NCI-H748 treated with DMSO at 0.1 percent for 48 hours (cell line): ENCODE measurements at places on chromosomes 1 and 21.

- no peak for DNase-seq
Observed at GRCh38 chr1:86470859-86471258, 2.1 kb downstream of the CLCA1 start.

DNA sequence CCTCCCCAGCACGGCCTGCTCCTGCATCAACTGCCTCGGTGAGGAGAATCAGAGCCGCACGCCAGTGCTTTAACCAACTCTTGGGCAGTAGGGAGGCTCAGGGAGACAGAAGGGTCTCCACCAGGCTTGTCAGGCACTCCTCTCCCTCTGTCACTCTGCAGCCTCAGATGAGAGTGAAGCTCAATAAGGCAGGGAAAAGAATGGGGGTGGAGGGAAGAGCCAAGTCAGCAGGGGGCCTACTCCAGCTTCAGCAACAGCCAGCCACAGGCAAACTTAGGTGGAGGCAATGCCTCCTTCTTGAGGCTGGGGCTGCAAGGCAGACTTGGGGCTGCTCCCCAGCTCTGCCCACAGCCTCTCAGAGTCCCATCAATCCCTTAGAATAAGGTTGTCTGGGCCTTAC lies 51.8 kb upstream of the A3GALT2 start:
- no peak for DNase-seq

- no peak for DNase-seq
Observed at GRCh38 chr1:168772428-168773060, 43.5 kb upstream of the DPT start.

- DNase-seq: no peak
Observed at GRCh38 chr1:220389634-220390033, 117.4 kb upstream of the RAB3GAP2 start.

- peak; percentile 58 for DNase-seq
Observed at GRCh38 chr1:149917571-149918144, at the start of gene SV2A. TSS of gene SV2A (minus strand) at chr1:149917844. CDS start at chr1:149913840, 4,004 bp downstream.

GRCh38 chr1:226862890-226863289 lies 7.5 kb upstream of the PSEN2 start:
- DNase-seq: no peak

GRCh38 chr1:47257224-47257623 lies 25.2 kb upstream of the TAL1 start:
- no peak for DNase-seq

DNA sequence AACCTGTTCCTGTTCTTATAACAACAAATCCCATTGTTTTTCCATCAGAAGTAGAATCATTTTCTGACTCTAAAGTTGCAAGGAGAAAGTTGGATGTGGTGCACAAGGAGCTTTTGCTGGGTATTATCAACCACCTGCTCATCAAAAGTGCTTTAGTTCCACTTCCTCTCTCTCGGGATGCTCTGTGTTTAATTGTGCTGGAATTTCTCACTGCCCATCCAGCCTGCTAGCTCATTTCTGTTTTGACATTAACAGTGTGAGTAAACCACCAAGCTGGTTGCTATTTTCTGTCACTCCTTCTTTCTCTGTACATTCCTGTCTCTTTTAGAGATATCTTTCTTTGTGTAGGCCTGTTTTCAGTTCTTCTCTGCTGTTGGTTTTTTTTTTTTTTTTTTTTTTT lies 6.0 kb downstream of the KDM4A start:
- no peak for DNase-seq

GRCh38 chr1:7265771-7266371 lies 480.6 kb downstream of the CAMTA1 start:
- DNase-seq: no peak

- no peak for DNase-seq
Observed at GRCh38 chr1:5744341-5744740, 247.9 kb downstream of the NPHP4 start.

DNA sequence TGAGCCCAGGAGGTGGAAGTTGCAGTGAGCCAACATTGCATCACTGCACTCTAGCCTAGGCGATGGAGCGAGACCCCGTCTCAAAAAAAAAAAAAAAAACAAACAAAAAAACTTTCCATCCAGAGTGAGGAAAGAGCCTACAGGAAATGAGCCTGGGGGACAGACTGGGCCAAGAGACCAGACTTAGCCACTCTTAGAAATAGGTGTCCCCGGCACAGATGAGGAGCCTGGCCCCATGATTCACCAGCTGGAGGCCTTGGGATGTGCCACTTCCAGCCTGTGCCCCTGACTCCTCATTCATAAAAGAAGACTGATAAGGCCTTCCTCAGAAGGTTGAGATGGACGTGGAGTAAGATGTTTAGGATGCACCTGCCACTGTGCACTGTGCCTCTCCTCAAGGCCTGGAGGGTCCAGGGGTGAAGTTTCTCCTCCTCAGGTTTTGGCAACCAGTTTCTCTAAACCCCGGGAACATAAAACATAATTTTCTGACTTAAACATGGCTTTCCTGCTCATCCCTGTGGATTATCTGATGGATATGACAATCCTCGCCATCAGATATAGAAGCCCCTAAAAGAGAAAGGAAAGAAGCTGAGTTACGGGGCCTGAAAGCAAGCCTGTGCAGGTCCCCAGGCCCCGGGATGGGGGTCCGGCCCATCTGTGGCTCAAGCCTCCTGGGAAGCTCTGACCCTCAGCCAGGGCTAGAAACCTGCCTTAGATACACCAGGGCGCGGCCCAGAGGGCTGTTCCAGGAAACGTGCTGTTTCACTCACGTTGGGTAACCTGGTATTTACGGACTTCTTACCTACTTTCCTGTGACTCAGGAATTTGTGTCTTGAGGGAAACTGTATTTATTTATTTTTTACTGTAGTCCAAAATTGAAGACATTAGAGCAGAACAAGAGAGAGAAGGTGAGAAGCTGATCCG lies 26.0 kb downstream of the MX1 start:
- no peak for DNase-seq

DNA sequence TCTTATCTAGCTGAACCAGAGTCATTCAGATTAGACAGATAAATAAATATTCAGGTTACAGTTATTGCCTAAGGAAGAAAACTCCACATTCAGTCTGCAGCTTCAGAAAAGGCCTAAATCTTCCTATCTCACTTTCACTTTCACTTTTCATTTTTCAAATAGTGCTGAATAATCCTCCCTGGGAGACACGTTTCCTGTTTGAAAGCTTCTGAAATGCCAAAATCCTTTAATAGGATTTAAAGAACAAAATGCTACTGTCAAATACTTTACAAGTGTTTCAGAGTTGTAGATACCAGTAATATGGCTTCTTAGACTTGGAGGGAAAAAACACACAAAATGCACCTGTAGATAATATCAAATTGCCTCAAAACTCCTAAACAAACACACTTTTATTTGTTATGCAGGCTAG lies 3.9 kb downstream of the PSMB2 start:
- DNase-seq: no peak

- DNase-seq: no peak
Observed at GRCh38 chr1:232676307-232676706, 46.4 kb upstream of the SIPA1L2 start.

GRCh38 chr1:43901196-43901961 lies 32.2 kb upstream of the ARTN start:
- DNase-seq: no peak

GRCh38 chr1:203216274-203217138 lies 13.0 kb downstream of the CHIT1 start:
- DNase-seq: peak; percentile 35

GRCh38 chr1:229316166-229316565 lies 26.7 kb downstream of the CCSAP start:
- DNase-seq: no peak

- DNase-seq: no peak
Observed at GRCh38 chr1:90386899-90387720, 330.0 kb downstream of the BARHL2 start.

DNA sequence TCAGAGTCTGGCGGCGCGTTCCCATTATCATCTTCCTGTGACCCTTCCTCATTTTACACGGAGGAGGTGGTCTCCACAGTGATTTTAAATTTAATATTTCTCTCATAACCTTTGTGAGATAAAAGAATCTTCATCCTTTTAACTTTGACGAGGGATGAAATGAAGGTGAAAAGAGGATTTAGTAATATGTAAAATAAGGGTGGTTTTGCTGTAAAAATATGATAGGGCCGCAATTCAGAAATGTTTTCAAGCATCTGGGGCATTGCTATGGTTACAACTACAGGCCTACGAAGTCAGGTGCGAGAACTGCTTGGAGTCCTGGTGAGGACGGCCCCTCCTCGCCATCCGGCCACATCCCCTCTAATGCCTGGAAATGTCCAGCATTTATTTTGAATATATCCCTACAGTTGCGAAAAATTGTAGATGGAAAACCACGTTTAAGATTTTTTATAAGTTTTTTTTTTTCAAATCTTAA lies 422 bp upstream of the RSBN1 start:
- DNase-seq: no peak

GRCh38 chr1:202104073-202104472 lies 18.6 kb upstream of the GPR37L1 start:
- no peak for DNase-seq

GRCh38 chr1:174230399-174230798 lies 71.1 kb downstream of the RABGAP1L start:
- no peak for DNase-seq

- DNase-seq: no peak
Observed at GRCh38 chr21:35585878-35586277, 474.4 kb downstream of the SETD4 start.

DNA sequence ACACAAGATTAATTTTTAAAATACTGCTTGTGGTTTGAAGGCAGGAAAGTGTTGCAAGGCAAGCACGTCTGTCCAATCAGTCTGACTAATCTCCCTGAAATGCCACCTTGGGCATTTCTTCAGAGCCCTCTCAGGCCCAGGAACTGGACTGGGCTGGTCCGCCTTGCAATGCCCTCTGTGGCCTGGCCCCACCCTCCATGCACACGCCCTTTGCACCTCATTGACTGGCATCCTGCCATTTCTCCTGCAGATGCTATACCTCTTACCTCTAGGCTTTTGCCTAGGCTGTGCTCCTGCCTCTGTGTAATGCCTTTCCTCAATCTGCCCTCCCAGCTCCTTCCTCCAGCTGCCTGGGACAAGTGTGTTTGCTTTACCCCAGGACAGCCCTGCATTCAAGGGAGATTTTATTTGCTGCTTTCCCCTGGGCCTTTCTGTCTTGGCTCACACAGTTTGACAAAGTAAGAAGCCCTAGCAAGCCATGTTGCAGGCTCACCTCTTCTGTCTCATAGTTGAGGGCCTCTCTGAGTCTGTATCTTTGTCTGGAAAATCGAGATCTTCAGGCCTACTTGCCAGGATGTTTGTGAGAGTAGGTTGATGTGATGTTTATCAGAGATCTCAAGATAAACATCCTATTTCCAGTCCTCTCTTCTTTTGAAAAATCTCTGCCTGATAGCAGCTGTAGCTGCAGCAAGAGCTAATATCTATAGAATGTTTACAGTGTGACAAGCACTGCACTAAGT lies 149.2 kb upstream of the JUN start:
- peak; percentile 14 for DNase-seq
